CD4-positive, alpha-beta T cell treated with Interleukin-2 at 100 ng/mL for 4 hours (primary cell): ENCODE measurements at places on chromosomes 11 and 22.

DNA sequence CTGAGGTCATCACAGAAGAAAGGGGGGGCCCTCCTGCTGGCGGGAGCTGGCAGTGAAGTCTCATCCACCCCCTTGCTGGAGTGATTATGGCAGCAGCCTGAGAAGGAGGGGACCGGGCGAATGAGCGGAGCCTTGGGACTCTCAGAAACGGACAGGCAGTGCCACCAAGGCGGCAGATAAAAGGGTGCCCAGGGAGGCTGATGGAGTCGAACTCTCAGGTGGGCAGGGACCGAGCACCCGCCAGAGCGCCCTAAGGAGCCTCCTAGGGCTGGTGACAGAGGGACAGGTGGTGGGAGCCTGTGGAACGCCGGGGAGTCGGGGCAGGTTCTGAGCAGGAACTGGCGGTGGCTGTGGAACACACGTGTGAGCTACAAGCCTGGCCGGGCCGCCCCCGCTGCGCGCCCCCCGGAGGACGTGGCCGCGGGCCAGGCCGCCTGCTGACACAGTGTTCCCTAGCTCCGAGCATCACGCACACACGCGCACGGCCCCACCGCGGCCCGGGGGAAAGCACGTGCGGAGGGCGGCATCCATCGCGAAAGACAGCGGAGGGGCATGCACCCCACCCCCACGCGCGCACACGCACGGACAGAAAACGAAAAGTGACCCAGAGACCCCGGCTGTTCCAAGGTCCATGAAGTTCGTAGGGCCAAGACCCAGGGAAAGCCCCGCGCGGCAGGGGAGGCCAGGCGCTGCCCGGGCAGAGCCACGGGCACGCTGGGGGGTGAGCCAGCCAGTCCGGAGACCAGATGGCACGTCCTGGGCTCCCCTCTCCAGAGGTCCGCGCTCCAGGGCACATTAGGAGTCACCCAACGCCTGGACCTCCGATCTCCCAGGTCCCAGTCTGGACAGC lies 1.0 kb downstream of the VWCE start:
- no peak for DNase-seq

- no peak for DNase-seq
Observed at GRCh38 chr22:49608228-49608627, 219.4 kb downstream of the BRD1 start.

DNA sequence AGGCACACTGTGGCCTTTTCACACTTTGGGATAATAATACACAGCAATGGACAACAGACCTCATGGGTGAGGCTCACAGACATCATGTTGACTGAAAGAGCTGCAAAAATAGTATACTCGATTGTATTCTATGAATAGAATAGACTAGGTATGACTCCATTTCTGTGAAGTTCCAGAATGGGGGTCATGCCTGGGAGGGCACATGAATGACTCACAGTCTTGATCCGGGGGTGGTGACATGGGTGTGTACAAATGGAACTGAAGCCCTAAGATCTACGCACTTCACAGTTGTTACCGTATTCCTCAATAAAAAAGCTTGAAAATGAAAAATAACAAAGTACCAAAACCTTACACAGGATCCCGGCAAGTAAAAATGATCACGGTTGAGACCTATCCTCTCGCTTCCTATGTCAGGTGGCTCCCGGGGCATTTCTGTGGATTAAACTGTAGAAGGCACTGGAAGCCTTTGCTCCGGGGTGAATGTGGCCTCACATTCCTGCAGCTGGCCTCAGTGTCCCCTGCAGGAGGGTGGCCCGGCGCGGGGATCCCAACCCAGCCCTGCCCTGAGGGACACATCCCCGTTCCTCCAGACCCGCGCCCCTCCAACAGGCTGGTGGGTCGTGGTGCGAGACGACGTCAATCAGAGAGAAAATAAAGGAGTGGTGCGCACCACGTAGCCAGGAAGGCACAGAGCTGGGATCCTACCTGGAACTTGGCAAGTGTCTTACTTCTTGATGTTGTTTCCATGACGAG lies 75.9 kb downstream of the NECTIN1 start:
- DNase-seq: no peak

DNA sequence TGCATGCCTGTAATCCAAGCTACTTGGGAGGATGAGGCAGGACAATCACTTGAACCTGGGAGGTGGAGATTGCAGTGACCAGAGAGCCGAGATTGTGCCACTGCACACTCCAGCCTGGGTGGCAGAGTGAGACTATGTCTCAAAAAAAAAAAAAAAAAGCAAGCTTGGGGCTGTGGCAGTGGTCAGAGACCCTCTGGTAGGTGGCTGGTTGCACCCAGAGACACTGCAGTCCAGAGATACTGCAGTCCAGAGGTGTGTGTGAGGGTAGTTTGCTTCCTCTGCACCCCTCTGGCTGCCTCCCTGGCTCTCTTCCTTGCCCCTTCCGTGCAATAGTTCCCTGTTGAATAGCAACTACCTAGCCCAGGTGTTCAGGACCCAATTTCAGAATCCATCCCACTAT lies 1.7 kb upstream of the CCDC134 start:
- DNase-seq: no peak

GRCh38 chr22:30335236-30335635 lies 8.5 kb upstream of the TBC1D10A start:
- DNase-seq: no peak

DNA sequence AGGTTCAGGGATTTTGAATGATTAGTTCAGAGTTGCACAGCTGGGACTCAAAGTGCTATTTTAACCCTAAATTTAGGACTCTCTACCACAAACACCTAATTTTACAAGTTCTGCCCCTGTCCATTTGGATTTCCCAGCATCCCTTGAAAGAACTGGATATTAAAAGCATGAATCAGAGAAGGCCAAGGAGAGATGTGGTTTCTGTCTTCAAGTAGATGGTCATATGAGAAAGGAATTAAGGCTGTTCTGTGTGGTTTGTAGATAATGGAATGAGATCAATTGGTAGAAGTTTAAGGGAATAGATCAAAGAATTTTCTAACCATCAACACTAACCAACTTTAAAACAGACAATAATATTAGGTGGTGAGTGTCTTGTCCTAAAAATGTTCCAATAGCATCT lies 106.4 kb upstream of the TENM4 start:
- no peak for DNase-seq

GRCh38 chr11:16001899-16002426 lies 354.4 kb downstream of the SOX6 start:
- no peak for DNase-seq

DNA sequence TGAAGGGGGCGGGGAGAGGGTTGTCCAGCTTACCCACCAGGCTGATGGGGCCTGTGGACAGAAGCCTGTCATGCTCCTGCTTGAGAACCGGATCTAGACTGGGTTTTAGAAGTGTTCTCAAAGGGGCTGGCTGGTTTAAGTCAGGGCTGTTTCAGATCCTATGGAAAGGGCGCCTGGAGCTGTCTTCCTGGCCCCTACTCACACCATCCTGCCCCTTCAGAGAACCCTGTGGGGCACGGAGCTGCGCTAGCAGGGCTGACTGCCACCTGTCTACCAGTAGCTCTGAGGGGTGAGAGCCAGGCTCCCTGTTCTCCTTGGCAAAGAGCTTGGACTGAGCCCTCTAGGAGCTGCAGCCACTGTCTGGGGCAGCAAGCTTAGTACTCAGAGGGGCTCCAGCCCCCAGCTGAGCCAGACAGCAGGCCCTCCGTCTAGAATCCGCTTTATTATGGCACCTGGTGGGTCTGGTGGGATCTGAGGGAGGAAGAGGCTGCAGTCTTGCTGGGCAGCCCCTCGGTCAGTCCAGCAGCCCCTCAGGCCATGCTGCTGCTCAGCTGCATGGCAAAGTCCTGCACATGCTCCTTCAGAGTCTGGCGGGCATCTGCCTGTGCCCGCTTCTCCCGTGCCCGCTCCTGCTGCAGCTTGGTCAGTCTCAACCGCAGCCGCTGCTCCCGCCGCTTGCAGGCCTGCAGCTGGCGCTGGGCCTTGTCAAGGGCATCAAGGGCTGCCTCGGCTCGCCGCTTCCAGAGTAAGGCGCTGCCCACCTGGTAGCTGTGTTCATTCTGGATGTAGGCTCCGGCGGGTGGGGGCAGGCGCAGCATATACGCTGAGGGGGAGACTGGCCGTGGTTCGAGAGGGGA lies 2.3 kb downstream of the THAP7 start:
- no peak for DNase-seq

DNA sequence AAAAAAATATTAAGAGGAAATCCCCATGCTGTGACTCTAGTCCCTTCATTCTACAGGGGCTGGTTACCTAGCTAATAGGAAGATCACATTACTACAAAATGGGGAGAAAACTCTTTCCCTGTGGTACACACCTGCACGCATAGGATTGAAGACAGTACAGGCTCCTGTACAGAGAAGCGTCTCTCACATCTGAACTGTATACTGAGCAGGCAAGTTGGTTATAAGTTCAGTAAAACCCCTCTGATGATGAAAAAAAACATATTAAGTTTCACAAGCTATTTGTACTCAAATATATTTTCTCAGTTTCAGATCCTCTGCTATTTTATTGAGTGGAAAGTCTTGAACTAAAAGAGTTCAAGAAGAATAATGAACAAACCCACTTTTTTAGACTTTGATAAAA lies 156.9 kb upstream of the HSD17B12 start:
- DNase-seq: no peak
